Suprapubic skin (tissue), 4 donors: ENCODE measurements at places on chromosomes 1 and 21.
A peak's percentile ranks its signal among the peaks of the same experiment; 100 is the strongest.

GRCh38 chr1:190444464-190444863, 33.2 kb downstream of the BRINP3 start:
- no peaks in the 10 kb centered on the region for H3K36me3 ChIP-seq
- H3K27me3 ChIP-seq: no peaks in the 10 kb centered on the region

- no peak overlapping the region for H3K27ac ChIP-seq
- no peak overlapping the region for H3K4me3 ChIP-seq
- no peaks in the 10 kb centered on the region for H3K36me3 ChIP-seq
- no peak for DNase-seq
These were observed 89.9 kb downstream of the TOMM20 start for GRCh38 chr1:235038701-235039100.

GRCh38 chr1:39268906-39269305, 64.4 kb downstream of the MACF1 start:
- no peaks in the 10 kb centered on the region for H3K36me3 ChIP-seq
- no peak for DNase-seq
- H3K27ac ChIP-seq: peak overlapping the region; percentile 65
- peaks cover 70% of the 10 kb centered on the region for H3K4me1 ChIP-seq
- H3K4me3 ChIP-seq: peak overlapping the region; percentile 39

- H3K27ac ChIP-seq: no peak overlapping the region
- H3K36me3 ChIP-seq: peaks cover 12% of the 10 kb centered on the region
- H3K4me3 ChIP-seq: no peak overlapping the region
- peaks cover 47% of the 10 kb centered on the region for H3K4me1 ChIP-seq
- DNase-seq: no peak
- H3K27me3 ChIP-seq: no peaks in the 10 kb centered on the region
These were observed 53.3 kb downstream of the MRPS6 start for GRCh38 chr21:34126691-34127090.

DNA sequence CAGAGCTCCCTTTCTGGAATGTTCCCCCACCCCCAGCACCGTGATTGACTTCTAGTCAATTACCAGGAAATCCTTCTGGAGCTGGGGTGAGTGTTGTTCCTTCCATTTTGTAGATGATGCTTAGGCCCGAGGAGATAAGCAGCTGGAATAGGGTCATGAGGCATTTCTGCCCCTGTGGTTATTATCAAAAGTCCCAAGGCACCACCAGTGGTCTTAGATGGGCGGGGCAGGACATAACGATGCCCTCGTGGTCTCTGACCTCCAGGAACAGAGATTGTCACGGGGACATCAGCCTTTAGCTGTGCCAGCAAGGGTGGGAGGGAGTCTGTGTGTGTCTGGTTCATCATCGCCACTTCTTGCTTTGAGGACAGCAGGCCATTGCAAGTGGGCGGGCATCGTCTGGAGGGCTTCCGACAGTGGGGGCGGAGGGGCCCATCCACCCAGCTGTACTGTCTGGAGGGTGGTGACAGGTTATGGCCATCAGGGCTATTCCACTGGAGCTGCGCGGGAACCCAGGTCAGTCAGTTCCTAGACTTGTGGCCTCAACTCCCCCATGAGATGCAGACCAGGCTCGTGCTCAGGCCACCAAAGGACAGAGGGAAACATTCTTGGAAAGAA, 22.6 kb downstream of the TNFRSF8 start:
- no peaks in the 10 kb centered on the region for H3K4me1 ChIP-seq
- no peak for DNase-seq
- H3K27me3 ChIP-seq: no peaks in the 10 kb centered on the region
- no peaks in the 10 kb centered on the region for H3K36me3 ChIP-seq
- no peak overlapping the region for H3K4me3 ChIP-seq

GRCh38 chr1:100718581-100718980, 961 bp upstream of the VCAM1 start:
- DNase-seq: no peak
- no peak overlapping the region for H3K4me3 ChIP-seq
- no peak overlapping the region for H3K27ac ChIP-seq
- H3K36me3 ChIP-seq: no peaks in the 10 kb centered on the region

DNA sequence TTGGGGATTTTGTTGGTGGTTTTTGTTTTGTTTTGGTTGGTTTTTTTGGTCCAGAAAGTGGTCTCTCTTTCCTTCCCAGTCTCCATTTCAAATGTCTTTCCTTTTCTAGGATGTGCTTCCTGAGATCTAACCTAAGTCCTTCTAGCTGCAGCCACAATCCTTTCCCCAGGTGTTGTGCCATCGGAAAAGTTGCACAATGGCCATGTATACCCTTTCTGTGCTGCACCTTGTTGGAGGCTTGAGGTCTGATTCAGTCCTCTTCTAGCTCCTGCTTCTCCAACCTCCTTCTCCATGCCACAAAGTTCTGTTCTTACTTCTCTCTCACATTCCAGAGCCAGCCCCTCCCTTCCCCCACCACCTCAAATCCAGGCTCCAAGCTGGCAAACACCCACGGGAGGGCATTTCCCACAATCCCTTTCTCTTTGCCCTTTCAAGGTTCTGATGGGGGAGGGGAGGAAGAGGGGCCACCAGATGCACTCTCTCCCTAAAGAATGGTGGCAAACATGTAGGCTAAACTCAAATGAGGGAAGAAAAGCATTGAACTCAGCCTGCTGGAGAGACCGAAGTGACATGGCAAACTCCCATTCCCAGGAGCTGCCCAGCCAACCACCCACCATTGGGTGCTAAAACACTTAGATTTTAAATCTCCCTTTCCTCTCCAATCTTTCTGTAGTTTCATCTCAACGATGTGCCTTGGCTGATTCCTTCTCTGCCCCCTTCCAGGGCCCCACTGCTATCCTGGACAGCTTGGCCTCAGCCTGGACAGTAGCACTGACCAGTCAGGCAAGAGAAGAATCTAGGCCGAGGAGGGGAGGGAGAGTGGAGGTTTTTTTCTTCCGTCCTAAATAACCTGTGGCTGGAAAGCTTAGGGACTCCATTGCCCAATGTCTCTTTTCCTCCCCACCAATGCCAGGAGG, 2.9 kb downstream of the KCNJ10 start:
- DNase-seq: no peak
- H3K36me3 ChIP-seq: no peaks in the 10 kb centered on the region
- peaks cover 14% of the 10 kb centered on the region for H3K4me1 ChIP-seq
- H3K27ac ChIP-seq: no peak overlapping the region
- H3K4me3 ChIP-seq: no peak overlapping the region

GRCh38 chr1:172184506-172185191, 235.8 kb upstream of the C1orf105 start:
- no peak for DNase-seq
- H3K36me3 ChIP-seq: no peaks in the 10 kb centered on the region
- no peak overlapping the region for H3K27ac ChIP-seq
- no peak overlapping the region for H3K4me3 ChIP-seq

DNA sequence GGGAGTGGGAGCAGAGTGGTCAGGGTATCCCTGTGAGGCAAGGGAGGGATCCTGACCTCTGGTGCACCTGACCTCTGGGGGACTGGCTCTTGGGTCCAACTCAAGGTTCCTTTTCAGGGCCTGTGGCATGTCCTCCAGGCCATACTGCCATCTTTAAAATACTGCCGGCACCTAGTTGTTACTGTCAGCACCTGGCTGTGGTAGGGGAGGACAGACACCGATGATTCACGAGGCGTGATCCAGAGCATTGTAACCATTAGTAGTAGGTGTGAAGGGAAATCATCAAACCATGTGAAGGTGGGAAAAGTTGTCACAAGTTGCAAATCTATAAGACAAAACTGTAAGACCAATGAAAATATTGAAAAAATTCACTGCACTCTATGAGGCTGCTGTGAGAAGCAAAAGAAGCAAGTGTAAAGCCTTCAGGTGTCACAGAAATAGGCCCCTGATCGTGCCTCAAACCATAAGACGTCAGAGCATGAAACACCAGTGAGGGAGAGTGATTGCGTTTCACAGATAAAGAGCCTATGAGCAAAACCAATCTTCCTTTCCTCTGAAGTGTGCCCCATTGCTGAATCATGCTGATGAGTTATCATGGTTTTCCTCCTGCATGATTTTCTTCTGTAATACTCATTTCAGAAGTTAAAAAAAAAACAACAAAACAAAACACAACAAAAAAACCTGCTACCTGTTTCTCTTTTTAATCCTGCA, 55.3 kb downstream of the CDC7 start:
- no peak overlapping the region for H3K27ac ChIP-seq
- no peak for DNase-seq
- peaks cover 51% of the 10 kb centered on the region for H3K4me1 ChIP-seq
- H3K36me3 ChIP-seq: no peaks in the 10 kb centered on the region
- H3K27me3 ChIP-seq: no peaks in the 10 kb centered on the region

GRCh38 chr1:178066908-178067614, 26.8 kb upstream of the RASAL2 start:
- no peak for DNase-seq
- no peaks in the 10 kb centered on the region for H3K27me3 ChIP-seq
- H3K36me3 ChIP-seq: no peaks in the 10 kb centered on the region

GRCh38 chr1:223257856-223258550, 106.0 kb downstream of the SUSD4 start:
- no peak for DNase-seq
- H3K4me1 ChIP-seq: peaks cover 25% of the 10 kb centered on the region
- no peaks in the 10 kb centered on the region for H3K36me3 ChIP-seq
- no peak overlapping the region for H3K27ac ChIP-seq
- no peak overlapping the region for H3K4me3 ChIP-seq

- no peaks in the 10 kb centered on the region for H3K27me3 ChIP-seq
- no peak overlapping the region for H3K27ac ChIP-seq
- H3K4me3 ChIP-seq: no peak overlapping the region
- H3K4me1 ChIP-seq: peaks cover 16% of the 10 kb centered on the region
These were observed 41.2 kb upstream of the LBR start for GRCh38 chr1:225469051-225469450.

GRCh38 chr1:86705665-86705985, 1.2 kb downstream of the SH3GLB1 start:
- no peak for DNase-seq
- peak overlapping the region; percentile 99 for H3K27ac ChIP-seq
- no peaks in the 10 kb centered on the region for H3K27me3 ChIP-seq
- peaks cover 56% of the 10 kb centered on the region for H3K4me1 ChIP-seq
- H3K36me3 ChIP-seq: no peaks in the 10 kb centered on the region
- peak overlapping the region; percentile 90 for H3K4me3 ChIP-seq

- no peak overlapping the region for H3K4me3 ChIP-seq
- no peaks in the 10 kb centered on the region for H3K36me3 ChIP-seq
- H3K27ac ChIP-seq: no peak overlapping the region
- no peaks in the 10 kb centered on the region for H3K27me3 ChIP-seq
These were observed 19.3 kb upstream of the GRHL3 start for GRCh38 chr1:24299901-24300300.

- H3K4me3 ChIP-seq: no peak overlapping the region
- H3K27me3 ChIP-seq: no peaks in the 10 kb centered on the region
- DNase-seq: no peak
- no peak overlapping the region for H3K27ac ChIP-seq
These were observed 66.2 kb downstream of the MRPL39 start for GRCh38 chr21:25541042-25541441.

DNA sequence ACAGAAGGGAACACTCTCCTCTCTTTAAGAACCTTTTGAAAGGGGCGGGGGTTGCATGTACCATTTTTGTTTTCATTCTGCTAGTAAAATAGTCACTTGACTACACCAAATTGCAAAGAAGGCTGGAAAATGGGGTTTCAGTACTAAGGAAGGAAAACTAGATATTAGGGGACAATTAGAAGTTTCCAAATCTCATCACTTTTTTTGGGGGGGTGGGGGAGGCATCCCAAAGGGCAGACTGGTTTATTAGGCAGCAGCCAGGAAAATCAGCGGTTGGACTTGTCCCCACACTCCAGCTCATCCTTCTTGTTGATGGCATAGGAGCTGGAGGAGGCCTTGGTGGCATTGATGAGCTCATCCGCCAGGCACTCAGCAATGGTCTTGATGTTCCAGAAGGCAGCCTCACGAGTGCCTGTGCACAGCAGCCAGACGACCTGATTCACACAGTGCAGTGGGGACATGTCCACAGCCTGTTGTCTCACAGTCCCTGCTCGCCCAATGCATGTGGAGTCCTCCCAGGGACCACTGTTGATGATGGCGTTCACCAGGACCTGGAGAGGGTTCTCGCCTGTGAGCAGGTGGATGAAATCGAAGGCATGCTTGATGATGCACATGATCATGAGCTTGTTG, 1.7 kb upstream of the TMEM50B start:
- H3K4me3 ChIP-seq: no peak overlapping the region
- no peak for DNase-seq
- H3K27me3 ChIP-seq: no peaks in the 10 kb centered on the region
- no peak overlapping the region for H3K27ac ChIP-seq
